ENCODE measurements at places on chromosomes 6 and 20. TPM values are rescaled to one million over a fixed set of nuclear protein-coding genes. Genes with fewer than 3 reads are reported as not detected.

DNA sequence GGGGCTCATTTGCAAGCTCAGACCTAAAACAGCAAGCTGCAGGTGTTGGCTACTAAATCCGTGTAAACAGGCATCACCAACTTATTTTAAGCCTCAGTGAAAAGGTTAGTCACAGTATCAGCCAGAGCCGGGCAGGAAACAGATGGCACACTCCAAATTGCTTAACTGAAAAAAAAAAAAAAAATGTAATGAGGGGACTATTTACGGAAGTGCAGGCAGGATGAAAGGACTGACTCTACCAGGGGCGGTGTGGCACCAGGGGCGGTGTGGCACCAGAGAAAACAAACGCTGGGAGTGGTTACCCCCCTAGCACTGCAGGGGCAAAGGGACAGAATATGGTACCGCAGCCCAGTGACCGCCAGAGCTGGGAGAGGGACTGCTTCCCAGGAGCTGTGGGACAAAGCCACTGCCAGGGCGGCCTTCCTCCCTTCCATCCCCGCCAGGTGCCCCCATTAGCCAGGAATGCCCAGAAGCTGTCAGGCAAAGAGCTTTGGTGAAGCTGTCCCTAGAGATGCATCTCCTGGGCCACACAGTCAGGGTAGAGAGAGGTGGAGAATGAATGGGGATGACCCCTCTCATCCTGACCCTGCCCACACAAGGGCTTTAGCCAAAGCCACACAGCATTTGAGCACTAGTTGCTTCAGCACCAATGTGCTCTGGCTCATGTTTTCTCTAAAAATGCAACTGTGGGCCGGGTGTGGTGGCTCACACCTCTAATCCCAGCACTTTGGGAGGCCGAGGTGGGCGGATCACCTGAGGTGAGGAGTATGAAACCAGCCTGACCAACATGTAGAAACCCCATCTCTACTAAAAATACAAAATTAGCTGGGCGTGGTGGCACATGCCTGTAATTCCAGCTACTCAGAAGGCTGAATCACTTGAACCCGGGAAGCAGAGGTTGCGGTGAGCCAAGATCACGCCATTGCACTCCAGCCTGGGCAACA lies 39.6 kb upstream of the GFOD1 start:
- no peak overlapping the region for H3K4me3 ChIP-seq
- no peak for DNase-seq
- no peaks in the 10 kb centered on the region for H3K27me3 ChIP-seq
- H3K4me1 ChIP-seq = peaks cover 10% of the 10 kb centered on the region
- no peaks in the 10 kb centered on the region for H3K36me3 ChIP-seq
- H3K27ac ChIP-seq = no peak overlapping the region

- no peaks in the 10 kb centered on the region for H3K36me3 ChIP-seq
- H3K4me3 ChIP-seq = peak overlapping the region; percentile 93
- H3K27me3 ChIP-seq = no peaks in the 10 kb centered on the region
- H3K27ac ChIP-seq = peak overlapping the region; percentile 76
- peaks cover 4% of the 10 kb centered on the region for H3K4me1 ChIP-seq
Observed at GRCh38 chr6:90586546-90586835, 381 bp downstream of the MAP3K7 start.

DNA sequence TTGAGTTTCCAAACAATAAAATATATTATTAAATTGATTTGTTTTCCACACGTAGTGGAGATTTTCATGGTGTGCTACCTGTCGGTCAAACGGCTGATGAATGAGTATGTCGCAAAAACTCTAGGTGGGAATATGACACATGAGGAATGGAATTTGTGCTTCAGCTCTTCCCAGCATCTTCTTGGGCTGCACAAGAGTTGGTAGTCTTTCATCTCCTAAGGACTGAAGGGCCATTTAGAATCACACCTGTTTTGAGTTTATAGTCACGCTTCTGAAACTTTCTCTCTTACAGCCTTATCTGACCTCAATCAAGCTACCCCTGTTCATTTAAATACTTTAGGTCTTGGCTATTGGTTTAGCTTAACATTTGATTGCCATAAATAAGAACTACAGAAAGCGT lies 157.7 kb upstream of the AKAP12 start:
- H3K4me3 ChIP-seq = peak overlapping the region; percentile 30
- H3K4me1 ChIP-seq = peaks cover 70% of the 10 kb centered on the region
- H3K27me3 ChIP-seq = no peaks in the 10 kb centered on the region
- H3K27ac ChIP-seq = peak overlapping the region; percentile 95
- no peaks in the 10 kb centered on the region for H3K36me3 ChIP-seq
- DNase-seq = peak; percentile 88

- H3K27me3 ChIP-seq = no peaks in the 10 kb centered on the region
- no peak overlapping the region for H3K4me3 ChIP-seq
- peaks cover 26% of the 10 kb centered on the region for H3K4me1 ChIP-seq
- no peaks in the 10 kb centered on the region for H3K36me3 ChIP-seq
Observed at GRCh38 chr6:12312736-12313135, 22.6 kb downstream of the EDN1 start.

- no peaks in the 10 kb centered on the region for H3K4me1 ChIP-seq
- no peak for DNase-seq
- no peaks in the 10 kb centered on the region for H3K27me3 ChIP-seq
- H3K36me3 ChIP-seq = no peaks in the 10 kb centered on the region
- H3K4me3 ChIP-seq = no peak overlapping the region
Observed at GRCh38 chr6:23637296-23637695, 488.7 kb upstream of the NRSN1 start.

DNA sequence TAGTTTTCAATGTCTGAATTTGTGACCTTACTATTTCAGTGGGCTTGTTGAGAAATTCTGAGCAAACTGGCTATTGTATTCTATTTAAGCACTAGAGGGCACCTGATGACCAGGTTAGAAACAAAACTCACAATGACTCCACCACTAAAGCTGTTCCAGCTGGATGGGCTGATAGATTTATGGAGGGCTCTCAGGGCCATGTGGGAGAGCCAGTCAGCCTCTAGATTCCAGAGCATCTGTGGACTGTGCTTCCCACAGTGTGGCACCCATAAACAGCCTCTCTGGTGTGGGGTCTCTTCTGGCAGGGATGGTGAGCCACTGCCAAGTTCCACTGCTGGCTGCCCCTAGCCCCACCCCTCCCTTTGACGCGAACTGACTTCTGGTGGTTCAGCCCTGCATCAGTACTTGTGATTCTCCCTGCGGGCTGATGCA lies 29.2 kb downstream of the C6orf58 start:
- no peak overlapping the region for H3K27ac ChIP-seq
- no peaks in the 10 kb centered on the region for H3K27me3 ChIP-seq
- H3K4me1 ChIP-seq = no peaks in the 10 kb centered on the region
- no peak overlapping the region for H3K4me3 ChIP-seq
- peak; percentile 41 for DNase-seq

DNA sequence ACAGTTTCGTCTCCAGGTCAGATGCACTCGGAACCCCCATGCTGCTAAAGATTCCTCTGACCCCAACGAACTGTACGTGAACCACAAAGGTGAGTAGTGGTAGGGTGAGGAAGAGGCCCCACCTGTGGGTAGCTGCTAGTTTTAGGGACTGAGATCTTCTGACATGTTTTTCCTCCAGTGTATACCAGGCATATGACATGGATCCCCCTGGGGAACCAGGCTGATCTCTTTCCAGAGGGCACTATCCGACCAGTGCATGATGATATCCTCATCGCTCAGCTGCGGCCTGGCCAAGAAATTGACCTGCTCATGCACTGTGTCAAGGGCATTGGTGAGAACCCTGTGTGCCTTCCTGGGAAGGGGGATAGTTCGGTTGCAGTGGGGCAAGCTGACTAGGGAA lies 3.2 kb downstream of the POLR1C start:
- no peak overlapping the region for H3K4me3 ChIP-seq
- H3K4me1 ChIP-seq = peaks cover 14% of the 10 kb centered on the region
- no peaks in the 10 kb centered on the region for H3K27me3 ChIP-seq

DNA sequence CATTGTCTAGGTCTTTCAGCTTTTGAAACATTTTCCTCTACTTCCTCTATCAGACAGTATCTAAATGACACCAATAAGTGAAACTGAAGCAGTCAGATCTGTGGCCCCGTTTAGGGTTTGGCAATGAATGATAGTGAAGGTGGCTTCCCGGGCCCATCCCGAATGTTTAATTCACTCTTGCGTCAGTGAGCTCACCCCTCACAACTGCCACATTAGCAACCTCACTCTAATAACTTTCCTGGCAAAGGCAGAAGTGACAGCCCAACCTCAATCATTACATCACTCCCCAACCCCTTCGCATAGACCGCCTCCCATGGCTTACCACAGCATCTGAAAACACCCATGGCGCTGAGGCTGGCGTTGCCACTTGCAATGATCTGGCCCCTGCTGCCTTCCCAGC lies 92.4 kb upstream of the CD83 start:
- no peak overlapping the region for H3K4me3 ChIP-seq
- H3K4me1 ChIP-seq = no peaks in the 10 kb centered on the region
- H3K27ac ChIP-seq = no peak overlapping the region
- H3K36me3 ChIP-seq = no peaks in the 10 kb centered on the region

GRCh38 chr6:47234266-47234933 lies 75.3 kb downstream of the TNFRSF21 start:
- H3K4me3 ChIP-seq = no peak overlapping the region
- H3K27ac ChIP-seq = no peak overlapping the region
- DNase-seq = no peak
- no peaks in the 10 kb centered on the region for H3K27me3 ChIP-seq
- H3K36me3 ChIP-seq = peaks cover 7% of the 10 kb centered on the region

DNA sequence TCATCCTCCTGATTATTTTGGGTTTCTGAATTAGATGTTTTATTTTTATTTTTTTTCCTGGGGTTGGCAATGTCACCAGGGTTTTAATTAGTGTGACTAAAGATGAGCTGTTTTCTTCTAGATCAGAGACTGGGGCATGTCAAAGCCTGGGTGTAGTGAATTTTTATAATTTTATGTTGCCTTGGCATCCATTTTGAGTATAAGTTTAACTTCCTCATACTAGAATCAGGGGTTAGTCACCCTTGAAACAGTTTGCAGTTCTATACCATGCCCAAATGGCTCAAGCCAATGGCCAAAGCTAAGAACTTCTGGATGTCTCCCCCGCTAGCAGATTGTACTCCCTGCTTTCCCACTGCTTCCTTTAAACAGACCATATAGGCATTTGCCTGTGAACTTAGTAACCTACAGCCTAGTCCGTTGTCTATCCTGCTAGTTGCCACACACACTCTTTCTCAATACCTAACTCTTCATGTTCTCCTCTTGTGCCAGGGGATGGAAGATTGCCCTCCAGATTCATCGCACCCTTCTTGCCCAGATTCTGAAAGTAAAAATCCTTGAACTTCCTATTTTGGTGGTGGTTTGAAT lies 54.5 kb downstream of the KIAA0408 start:
- no peaks in the 10 kb centered on the region for H3K36me3 ChIP-seq
- H3K4me3 ChIP-seq = no peak overlapping the region
- no peaks in the 10 kb centered on the region for H3K4me1 ChIP-seq

- no peaks in the 10 kb centered on the region for H3K4me1 ChIP-seq
- DNase-seq = peak; percentile 29
- H3K4me3 ChIP-seq = no peak overlapping the region
- H3K27me3 ChIP-seq = no peaks in the 10 kb centered on the region
- H3K27ac ChIP-seq = no peak overlapping the region
- H3K36me3 ChIP-seq = no peaks in the 10 kb centered on the region
Observed at GRCh38 chr6:88870717-88871330, 92.6 kb downstream of the RNGTT start.

DNA sequence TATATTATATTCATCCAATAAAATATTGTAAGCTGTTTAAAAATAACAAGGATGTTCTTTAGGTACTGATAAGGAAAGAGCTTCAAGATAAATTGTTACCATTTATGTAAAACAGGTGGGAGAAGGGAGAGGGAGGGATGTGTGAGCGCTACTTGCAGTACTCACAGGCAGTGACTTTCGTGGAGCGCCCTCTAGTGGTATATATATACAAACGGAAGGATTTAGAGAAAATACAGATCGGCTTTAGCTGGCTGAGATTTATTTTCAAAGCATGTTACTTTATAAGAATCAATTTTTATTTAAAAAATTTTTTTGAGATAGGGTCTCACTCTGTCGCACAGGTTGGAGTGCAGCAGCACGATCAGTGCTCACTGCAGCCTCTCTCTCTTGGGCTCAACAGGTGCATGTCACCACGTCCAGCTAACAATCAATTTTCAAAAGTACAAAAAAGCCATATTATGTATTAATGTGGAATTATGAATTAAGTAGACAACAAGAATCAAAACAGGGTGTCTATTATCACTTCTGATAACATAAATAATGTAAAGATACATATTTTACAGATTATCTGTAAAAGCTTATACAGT lies 3.3 kb upstream of the MOG start:
- H3K27ac ChIP-seq = no peak overlapping the region
- no peak overlapping the region for H3K4me3 ChIP-seq
- H3K27me3 ChIP-seq = no peaks in the 10 kb centered on the region
- peak; percentile 74 for DNase-seq

GRCh38 chr6:149132336-149132735 lies 185.2 kb upstream of the TAB2 start:
- no peak overlapping the region for H3K4me3 ChIP-seq
- no peaks in the 10 kb centered on the region for H3K27me3 ChIP-seq
- peaks cover under 1% of the 10 kb centered on the region for H3K4me1 ChIP-seq
- H3K36me3 ChIP-seq = no peaks in the 10 kb centered on the region

- no peaks in the 10 kb centered on the region for H3K36me3 ChIP-seq
- no peak for DNase-seq
- H3K4me1 ChIP-seq = peaks cover 17% of the 10 kb centered on the region
- H3K27me3 ChIP-seq = no peaks in the 10 kb centered on the region
- no peak overlapping the region for H3K27ac ChIP-seq
- H3K4me3 ChIP-seq = no peak overlapping the region
Observed at GRCh38 chr20:33493076-33493766, 3.3 kb downstream of the CBFA2T2 start.

- DNase-seq = no peak
- no peaks in the 10 kb centered on the region for H3K27me3 ChIP-seq
- H3K27ac ChIP-seq = no peak overlapping the region
- H3K36me3 ChIP-seq = no peaks in the 10 kb centered on the region
- no peaks in the 10 kb centered on the region for H3K4me1 ChIP-seq
Observed at GRCh38 chr6:100614386-100614785, 149.7 kb upstream of the SIM1 start.

- H3K36me3 ChIP-seq = no peaks in the 10 kb centered on the region
- H3K4me3 ChIP-seq = no peak overlapping the region
- no peak for DNase-seq
- H3K4me1 ChIP-seq = no peaks in the 10 kb centered on the region
- H3K27ac ChIP-seq = no peak overlapping the region
Observed at GRCh38 chr6:122129313-122130025, 270.0 kb upstream of the HSF2 start.

DNA sequence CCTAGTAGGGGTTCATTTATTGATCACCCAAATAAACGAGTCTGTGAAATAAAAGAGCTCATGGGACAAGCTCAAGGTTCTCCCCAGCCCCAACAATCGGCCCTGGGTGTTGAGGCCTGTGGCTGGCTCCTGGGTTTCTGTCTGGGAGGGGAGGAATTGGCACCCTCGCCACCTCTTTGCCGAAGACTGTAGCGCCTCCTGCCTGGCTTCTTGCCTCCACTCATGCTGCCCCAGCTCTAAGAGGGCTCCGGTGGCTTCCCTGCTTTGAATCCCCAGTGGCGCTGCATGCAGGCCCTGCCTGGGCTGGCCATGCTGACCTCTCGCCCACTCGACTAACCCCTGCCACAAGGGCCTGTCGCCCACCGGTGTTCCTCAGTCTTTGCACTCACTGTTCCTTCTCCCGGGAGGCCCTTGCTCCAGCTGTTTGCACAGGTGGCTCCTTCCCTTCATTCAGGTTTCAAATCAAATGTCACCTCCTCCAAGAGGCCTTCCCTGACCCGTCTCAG lies 5.4 kb downstream of the MLN start:
- peaks cover 3% of the 10 kb centered on the region for H3K27me3 ChIP-seq
- H3K4me3 ChIP-seq = no peak overlapping the region
- no peaks in the 10 kb centered on the region for H3K36me3 ChIP-seq
- H3K27ac ChIP-seq = no peak overlapping the region

RAET1E gene
- 3.9 TPM for total RNA-seq

SLC22A23 gene
- 11.5 TPM for total RNA-seq

FAM83C gene
- not detected for total RNA-seq

ZGPAT gene
- total RNA-seq = 30.6 TPM
